ENCODE measurements at places on chromosomes 2 and 18. TPM values are rescaled to one million over a fixed set of nuclear protein-coding genes. Genes with fewer than 3 reads are reported as not detected.

- H3K27me3 ChIP-seq = no peaks in the 10 kb centered on the region
- H3K4me1 ChIP-seq = no peaks in the 10 kb centered on the region
- no peak overlapping the region for H3K4me3 ChIP-seq
- no peak for DNase-seq
- H3K27ac ChIP-seq = no peak overlapping the region
Observed at GRCh38 chr2:1039549-1039948, 88.9 kb downstream of the SNTG2 start.

- no peaks in the 10 kb centered on the region for H3K4me1 ChIP-seq
- H3K36me3 ChIP-seq = no peaks in the 10 kb centered on the region
- no peak for DNase-seq
Observed at GRCh38 chr2:118003396-118003824, 10.5 kb downstream of the CCDC93 start.

- no peaks in the 10 kb centered on the region for H3K36me3 ChIP-seq
- H3K27me3 ChIP-seq = no peaks in the 10 kb centered on the region
- H3K4me3 ChIP-seq = no peak overlapping the region
- peaks cover 9% of the 10 kb centered on the region for H3K4me1 ChIP-seq
- H3K27ac ChIP-seq = peak overlapping the region; percentile 78
- peak; percentile 61 for DNase-seq
Observed at GRCh38 chr2:229445501-229446211, 174.6 kb upstream of the PID1 start.

DNA sequence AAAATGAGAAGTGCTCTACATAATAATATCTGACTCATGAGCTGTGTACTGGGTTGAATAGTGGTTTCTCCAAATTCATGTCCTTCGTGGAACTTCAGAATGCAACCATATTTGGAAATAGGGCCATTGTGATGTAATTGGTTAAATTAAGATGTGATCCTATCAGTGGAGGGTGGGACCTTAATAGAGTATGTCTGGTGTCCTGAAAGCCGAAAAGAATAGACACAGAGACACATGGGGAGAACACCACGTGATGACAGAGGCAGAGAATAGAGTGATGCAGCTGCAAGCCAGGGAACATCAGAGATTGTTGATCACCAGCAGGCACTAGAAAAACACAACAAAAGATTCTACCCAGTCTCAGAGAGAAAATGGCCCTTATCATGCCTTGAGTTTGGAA lies 310.1 kb downstream of the EXOC6B start:
- no peak overlapping the region for H3K27ac ChIP-seq
- peaks cover 2% of the 10 kb centered on the region for H3K4me1 ChIP-seq
- no peaks in the 10 kb centered on the region for H3K27me3 ChIP-seq
- DNase-seq = no peak
- H3K4me3 ChIP-seq = no peak overlapping the region

DNA sequence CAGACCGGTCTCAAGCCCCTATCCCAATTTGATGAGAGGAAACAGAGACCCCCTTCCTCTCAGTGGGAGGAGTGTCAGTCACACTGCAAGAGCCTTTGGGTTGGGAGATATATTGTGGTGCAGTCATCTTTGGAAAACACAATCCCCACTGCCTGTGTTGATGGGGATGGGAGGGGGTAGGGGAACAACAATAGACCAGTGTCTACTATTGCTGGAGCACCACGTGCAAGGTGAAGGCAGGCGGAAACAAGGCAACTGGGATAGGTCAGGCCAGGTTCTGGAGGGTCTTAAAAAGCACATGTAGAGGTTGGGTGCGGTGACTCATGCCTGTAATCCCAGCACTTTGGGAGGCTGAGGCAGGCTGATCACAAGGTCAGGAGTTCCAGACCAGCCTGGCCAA lies 127.9 kb downstream of the ZFP36L2 start:
- no peak overlapping the region for H3K27ac ChIP-seq
- no peak overlapping the region for H3K4me3 ChIP-seq
- no peak for DNase-seq
- no peaks in the 10 kb centered on the region for H3K36me3 ChIP-seq
- peaks cover 13% of the 10 kb centered on the region for H3K4me1 ChIP-seq

GRCh38 chr2:142834021-142834420 lies 43.4 kb upstream of the KYNU start:
- no peaks in the 10 kb centered on the region for H3K4me1 ChIP-seq
- no peaks in the 10 kb centered on the region for H3K27me3 ChIP-seq
- DNase-seq = no peak

- no peaks in the 10 kb centered on the region for H3K36me3 ChIP-seq
- DNase-seq = no peak
- H3K27me3 ChIP-seq = no peaks in the 10 kb centered on the region
- H3K4me3 ChIP-seq = no peak overlapping the region
- no peak overlapping the region for H3K27ac ChIP-seq
- H3K4me1 ChIP-seq = no peaks in the 10 kb centered on the region
Observed at GRCh38 chr2:64982311-64982857, 6.8 kb upstream of the SLC1A4 start.

Gene DNER
- total RNA-seq = 0.17 TPM

Gene GBX2
- not detected for total RNA-seq

Gene POMC
- total RNA-seq = 2.9 TPM

Gene DPP10
- total RNA-seq = not detected

Gene CFAP221
- total RNA-seq = 2.4 TPM

Gene SERPINB13
- not detected for total RNA-seq

All from ovary (tissue), 10 donors.